RCC 7860 (cell line): ENCODE measurements at places on chromosomes 11 and 22.

- DNase-seq, result no peak
Observed at GRCh38 chr11:64916040-64916774, 802 bp downstream of the ATG2A start.

DNA sequence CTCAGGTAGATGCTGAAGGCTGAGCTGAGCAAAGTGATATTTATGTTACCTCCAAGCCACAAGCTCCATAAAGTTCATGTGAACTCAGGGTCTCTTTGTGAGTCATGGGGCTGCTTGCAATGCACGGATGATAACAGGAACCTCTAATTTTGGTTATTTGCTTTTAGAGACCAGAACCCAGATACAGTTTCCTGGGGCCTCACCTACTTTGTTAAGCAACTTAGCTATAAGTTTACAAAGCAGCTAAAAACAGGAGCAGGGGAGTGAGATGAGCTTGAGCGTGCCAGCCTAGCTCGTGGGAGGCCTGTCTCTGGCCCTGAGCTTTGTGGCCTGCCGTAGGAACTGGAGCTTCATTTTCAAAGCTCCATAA lies 29.2 kb downstream of the SREBF2 start:
- no peak for DNase-seq

GRCh38 chr11:121082670-121083069 lies 18.4 kb upstream of the TECTA start:
- no peak for DNase-seq

- peak; percentile 21 for DNase-seq
Observed at GRCh38 chr11:2913019-2913431, 16.2 kb downstream of the PHLDA2 start.

GRCh38 chr11:119571311-119571710 lies 148.3 kb upstream of the THY1 start:
- DNase-seq, result no peak

DNA sequence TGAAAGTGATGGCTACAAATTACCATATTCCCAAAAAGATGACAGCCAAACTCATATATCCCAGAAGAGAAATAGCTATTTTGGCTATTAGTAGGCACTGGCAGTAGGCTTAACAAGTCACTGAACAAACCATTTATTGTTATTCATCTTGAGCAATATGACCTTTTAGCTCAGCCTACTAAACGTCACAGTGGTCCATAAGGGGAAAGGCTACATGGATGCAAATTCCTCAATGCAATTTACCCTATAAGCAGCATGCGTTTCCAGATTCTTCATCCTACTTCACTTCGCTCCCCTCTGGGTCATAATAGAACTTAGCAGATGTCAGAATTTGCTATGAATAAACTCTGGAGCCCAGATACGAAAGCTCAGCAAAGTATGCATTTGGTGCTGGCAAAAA lies 114.0 kb downstream of the SIK3 start:
- no peak for DNase-seq

- no peak for DNase-seq
Observed at GRCh38 chr11:4480577-4481239, 1.7 kb upstream of the OR52K1 start.

DNA sequence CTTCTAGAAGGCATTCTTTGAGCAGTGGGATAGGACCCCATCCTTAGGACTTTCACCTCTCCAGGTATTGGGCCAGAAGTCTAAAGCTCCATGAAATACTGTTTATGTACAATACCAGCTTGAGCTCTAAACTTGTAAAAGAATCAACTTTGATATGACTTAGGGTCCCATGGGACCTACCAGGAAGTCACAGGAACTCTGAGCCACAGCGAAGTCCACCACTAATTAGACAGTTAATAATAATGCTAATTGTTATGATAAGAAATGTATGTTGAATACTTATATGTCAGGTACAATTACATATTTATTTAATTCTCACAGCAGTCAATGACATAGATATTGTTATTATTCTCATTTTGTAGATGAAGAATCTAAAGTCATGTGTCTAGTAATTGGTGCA lies 35.3 kb downstream of the STIM1 start:
- DNase-seq, result no peak

- no peak for DNase-seq
Observed at GRCh38 chr22:19360300-19360792, 68.8 kb upstream of the CLTCL1 start.

DNA sequence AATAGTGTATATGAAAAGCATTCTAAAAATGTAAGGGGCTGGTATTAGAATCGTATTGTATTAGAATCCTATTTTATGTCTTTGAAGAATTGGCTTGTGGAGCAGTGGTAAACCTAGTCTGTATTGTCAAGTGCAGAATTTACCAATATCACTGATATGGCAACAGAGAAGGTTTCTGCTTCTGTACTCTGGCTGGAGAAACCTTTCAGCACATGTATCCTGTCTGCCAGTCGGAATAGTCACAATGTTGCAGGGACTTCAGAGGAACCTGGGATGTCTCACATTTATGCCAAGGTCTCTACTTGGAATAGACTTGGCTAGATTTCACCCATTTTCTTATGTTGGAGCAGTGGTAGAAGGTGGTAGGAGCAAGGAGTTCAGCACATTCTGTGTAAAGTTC lies 4.4 kb downstream of the MTMR3 start:
- no peak for DNase-seq

DNA sequence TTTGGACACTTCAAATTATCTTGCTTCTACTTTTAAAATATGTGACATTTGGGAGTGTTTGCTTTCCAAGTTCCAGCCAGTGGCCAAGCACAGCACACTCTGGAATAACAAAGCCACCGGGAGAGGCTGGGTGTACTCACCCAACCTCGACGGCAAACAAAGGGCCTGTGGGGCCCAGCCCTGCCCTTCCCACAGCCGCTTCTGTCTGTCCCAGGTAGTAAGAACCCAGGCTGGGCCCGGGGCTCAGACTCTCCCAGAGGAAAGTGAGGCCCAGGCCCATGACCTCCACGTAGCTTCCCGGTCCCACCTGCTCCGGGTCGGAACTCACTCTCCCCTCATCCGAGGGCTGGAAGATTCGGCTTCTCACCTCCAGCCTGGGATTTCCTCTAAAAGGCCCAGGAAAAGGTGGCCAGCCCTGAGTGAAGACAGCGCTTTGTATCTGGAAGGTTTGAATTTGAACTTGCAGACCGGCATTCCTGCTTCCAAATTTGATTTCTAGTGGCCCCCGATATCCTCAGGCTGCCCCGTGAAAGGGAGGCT lies 93.5 kb downstream of the CELSR1 start:
- DNase-seq, result no peak

GRCh38 chr11:24754406-24754805 lies 257.6 kb downstream of the LUZP2 start:
- DNase-seq, result no peak

GRCh38 chr11:47523490-47524225 lies 29.3 kb downstream of the CELF1 start:
- DNase-seq, result peak; percentile 53

- peak; percentile 7 for DNase-seq
Observed at GRCh38 chr11:69335781-69336405, 41.9 kb downstream of the MYEOV start.

DNA sequence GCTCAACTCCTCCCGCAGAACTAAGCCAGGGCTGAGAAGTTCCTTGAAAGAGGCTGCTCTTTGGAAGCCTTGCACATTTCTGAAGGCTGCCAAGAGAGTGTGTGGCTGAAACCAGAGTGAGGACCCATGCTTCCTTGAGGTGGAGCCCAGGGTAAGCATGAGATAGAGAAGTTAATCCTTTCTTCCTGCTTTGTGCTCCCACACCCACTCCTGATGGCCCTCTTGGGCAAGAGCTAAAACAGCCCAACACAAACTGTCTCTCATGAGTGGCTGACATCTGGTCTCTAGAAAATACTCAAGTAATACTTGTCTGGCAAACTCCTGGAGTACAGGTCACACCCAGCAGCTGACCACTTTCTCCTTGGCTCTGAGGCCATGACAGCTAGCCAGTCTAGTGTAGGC lies 523.7 kb downstream of the INSC start:
- DNase-seq, result no peak
